ENCODE measurements at places on chromosomes 3 and 15. TPM values are rescaled to one million over a fixed set of nuclear protein-coding genes. Genes with fewer than 3 reads are reported as not detected.

STRIT1 gene
- not detected for total RNA-seq

ACTRT3 gene
- total RNA-seq = 0.40 TPM

GUCA1C gene
- not detected for total RNA-seq

SI gene
- not detected for total RNA-seq

SYNPR gene
- total RNA-seq = not detected

PIGZ gene
- 0.44 TPM for total RNA-seq

SLC28A1 gene
- total RNA-seq = not detected

TM4SF1 gene
- total RNA-seq = not detected

PP2D1 gene
- total RNA-seq = not detected

ANKRD63 gene
- not detected for total RNA-seq

BRK1 gene
- 86.6 TPM for total RNA-seq

NBEAL2 gene
- total RNA-seq = 84.9 TPM

GRCh38 chr15:37056177-37057121 is 43.9 kb downstream of the MEIS2 start:
- no peak for DNase-seq

DNA sequence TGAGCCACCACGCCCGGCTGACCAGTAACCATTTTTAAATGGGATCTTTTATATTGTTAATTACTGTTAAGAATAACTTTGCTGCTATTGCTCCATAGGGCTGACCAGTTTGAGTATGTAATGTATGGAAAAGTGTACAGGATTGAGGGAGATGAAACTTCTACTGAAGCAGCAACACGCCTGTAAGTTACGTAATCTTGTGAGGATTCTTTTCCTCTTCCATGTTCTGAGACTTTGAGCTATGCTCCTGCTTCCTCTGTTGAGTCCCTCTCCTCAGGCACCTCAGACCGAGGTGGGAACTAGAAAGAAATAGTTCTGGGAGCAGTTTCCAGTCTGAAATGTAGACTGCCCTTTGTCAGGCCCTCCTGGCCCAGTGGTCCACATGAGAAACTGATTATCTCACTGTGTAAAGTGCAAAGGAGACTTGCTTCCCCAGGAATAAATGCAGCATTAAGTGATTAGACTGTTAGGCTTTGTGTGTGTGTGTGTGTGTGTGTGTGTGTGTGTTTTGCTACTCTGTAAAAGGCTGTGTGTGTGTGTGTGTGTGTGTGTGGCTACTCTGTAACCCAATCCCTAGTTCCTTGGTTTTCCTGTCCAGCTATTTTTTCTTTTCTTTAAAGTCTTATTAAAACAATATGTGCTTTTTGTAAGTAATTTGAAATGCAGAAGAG is 5.2 kb downstream of the POLR2H start:
- DNase-seq = no peak

- DNase-seq = no peak
Observed at GRCh38 chr15:39869858-39870515, 50.1 kb downstream of the GPR176 start.

DNA sequence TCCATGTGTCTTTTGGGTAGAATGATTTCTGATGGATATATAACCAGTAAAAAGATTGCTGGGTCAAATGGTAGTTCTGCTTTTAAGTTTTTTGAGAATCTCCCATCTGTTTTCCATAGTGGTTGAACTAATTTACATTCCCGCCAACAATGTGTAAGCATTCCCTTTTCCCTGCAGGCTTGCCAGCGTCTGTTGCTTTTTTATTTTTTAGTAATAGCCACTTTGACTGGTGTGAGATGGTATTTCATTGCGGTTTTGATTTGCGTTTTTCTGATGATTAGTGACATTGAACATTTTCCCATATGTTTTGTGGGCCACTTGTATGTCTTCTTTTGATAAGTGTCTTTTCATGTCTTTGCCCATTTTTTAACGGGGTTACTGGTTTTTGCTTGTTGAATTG is 36.3 kb upstream of the MB21D2 start:
- DNase-seq = no peak

DNA sequence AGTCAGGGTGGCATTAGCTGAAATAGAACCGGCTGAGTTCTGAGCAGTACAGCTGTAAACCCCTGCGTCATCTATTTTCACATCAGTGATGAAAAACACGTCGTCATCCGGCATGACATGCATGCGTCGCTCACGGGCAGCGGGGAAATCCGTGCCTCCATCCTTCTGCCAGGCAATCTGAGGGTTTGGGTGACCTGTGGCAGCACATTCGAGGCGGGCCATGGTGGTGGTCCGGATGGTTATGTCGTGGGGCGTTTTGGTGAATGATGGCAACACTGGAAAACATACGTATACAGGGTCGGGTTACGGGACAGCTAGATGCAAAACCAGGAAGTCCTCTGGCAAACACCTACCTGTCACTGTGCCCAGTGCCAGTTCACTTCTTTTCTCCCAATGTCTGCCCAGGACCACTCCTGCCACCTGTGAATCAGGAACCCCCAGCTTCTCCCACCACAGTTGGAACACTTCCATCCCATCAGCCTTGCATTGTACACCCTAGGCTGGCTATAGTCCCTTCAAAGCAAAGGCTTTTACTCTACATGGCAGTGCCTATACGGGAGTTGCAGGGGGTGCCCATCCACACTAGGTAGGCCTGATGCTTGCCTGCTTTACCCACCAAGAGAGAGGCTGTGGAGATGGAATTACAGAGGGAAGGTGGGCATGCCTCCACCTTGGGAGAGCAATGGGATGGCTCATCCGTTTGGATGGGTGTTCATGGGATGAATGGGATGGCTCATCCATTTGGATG is 116.7 kb downstream of the LRIG1 start:
- DNase-seq = no peak

GRCh38 chr3:194987571-194988494 is 283.1 kb downstream of the XXYLT1 start:
- DNase-seq = no peak

- peak; percentile 53 for DNase-seq
Observed at GRCh38 chr3:50607271-50608091, 4.1 kb downstream of the CISH start.

GRCh38 chr3:177831361-177831760 is 634.1 kb upstream of the TBL1XR1 start:
- DNase-seq = no peak

GRCh38 chr15:100925480-100925879 is 6.3 kb downstream of the LRRK1 start:
- no peak for DNase-seq

DNA sequence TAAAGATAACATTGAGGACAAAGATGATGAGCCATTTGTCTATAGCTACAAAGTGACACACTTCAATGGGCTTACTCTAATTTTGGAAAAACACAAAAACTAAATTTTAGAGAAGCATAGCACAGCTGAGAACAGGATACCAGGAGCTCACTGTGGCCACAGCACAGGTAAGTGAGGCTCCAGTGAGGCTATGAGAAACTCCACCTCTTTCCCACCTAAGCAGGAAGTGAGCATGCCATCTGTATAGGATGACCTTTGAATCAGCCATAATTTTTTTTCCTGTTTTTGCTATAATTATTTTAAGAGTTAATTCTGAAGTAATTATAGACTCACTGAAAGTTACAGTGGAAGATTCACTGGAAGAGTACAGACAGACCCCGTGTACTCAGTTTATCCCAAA is 82.1 kb upstream of the DCLK3 start:
- DNase-seq = no peak

DNA sequence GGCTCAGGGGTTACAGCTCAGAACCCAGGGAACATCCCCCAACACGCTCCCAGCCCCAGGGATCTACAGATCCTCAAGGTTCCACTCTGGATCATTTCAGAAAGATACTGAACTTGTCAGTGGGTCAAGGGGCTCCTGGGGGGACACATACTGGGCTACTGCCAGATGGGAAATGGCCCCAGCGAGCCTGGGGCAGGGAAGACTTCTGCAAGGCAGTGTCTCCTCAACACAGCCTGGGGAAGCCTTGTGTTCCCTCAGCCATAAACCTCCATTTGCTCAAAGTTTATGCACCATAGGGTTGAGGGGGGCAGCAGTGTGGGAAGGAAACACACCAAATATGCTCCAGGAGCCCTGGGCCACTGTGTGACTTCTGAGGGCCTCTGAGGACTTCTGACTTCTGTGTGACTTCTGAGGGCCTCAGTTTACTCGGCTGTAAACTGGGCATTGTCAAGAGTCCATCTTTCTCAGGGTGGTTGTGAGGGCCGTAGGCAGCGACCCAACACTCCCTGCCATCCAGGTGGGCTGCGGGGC is 58.4 kb downstream of the IQSEC1 start:
- DNase-seq = no peak

GRCh38 chr15:85004550-85004949 is 22.9 kb downstream of the PDE8A start:
- no peak for DNase-seq

- no peak for DNase-seq
Observed at GRCh38 chr3:31546162-31546561, 13.4 kb downstream of the STT3B start.

DNA sequence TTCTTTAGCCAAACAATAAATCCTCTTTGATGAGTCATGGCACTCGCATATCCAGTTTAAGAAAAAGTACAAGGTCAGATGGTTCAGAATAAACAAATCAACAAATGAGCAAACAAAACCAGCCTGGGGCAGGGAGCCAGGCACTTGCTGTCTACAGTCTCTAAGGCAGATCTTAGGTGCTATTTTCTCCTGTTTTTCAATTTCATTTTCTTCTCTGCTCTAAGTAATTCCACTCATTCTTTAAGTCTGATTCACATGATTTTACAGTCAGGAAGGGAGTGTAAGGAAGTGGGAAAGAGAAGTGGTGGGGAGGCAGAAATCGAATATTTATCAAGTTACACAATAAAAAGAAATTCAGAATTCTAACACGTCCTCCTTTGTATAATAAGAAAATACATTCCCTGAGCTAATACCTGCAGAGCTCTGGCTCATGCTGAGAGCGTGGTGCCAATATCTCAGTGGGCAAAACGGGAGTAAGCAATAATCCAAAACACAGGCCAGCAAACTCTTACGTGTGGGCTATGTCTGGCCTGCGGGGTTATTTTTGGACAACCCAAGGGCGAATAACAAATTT is 298.6 kb downstream of the ADAMTS17 start:
- no peak for DNase-seq

GRCh38 chr15:77346245-77347036 is 73.5 kb downstream of the PEAK1 start:
- DNase-seq = no peak

DNA sequence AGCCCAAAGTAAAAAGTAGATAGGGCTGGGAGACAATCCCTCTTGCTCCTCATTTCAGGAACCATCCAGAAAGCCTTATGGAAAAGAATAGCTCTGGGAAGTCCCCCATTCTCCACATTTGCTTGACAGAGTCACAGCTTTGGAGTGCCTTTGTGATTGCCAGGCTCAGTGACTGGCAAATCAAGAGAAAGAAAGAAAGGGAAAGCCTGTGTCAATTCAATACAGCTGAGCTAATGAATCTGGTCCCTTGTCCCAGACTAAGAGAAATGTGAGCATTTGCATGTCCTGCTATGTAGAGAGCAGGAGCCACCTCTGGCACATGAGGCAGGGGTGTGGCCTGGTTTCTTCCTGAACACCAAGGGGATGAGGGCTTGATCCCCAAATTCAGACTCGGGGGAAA is 14.9 kb upstream of the CTNNB1 start:
- no peak for DNase-seq

DNA sequence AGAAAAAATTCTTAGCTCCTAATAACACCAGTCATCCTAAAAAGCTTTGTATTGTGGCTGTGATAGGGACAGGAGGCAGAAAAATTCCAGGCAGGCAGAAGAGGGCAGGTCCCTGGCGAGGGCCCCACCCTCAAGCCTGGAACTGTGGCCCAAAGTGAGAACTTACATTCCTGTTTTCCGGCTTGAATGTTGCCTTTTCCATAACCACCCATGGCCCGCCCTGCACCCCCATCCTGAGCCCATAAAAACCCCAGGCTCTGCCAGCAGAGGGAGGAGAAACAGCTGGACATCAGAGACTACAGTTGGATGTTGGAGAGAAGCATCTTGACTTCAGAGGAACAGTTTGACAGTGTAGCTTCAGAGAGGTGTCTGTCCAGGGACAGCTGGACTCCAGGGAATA is 37.3 kb downstream of the SLCO2A1 start:
- DNase-seq = no peak

GRCh38 chr3:25820366-25820765 is 30.5 kb downstream of the OXSM start:
- no peak for DNase-seq

DNA sequence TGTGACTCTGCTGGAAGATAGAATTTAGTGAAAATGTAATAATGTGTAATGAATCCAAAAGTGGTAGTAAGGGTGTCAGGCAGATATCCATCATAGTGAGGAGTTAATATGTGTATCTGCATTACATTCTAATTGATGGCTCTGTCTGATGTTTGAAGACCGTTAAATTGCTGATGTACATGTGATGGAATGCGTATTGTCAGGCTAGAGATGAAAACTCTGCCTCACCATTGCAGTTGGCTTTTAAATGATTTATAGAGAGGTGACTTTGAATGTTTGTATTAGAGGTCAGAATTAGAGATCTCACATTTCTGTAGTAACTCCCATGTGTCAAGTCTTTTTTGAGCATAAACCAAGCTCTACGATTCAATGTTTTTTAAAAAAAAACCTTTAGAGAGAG is 234.6 kb downstream of the NAALADL2 start:
- no peak for DNase-seq

DNA sequence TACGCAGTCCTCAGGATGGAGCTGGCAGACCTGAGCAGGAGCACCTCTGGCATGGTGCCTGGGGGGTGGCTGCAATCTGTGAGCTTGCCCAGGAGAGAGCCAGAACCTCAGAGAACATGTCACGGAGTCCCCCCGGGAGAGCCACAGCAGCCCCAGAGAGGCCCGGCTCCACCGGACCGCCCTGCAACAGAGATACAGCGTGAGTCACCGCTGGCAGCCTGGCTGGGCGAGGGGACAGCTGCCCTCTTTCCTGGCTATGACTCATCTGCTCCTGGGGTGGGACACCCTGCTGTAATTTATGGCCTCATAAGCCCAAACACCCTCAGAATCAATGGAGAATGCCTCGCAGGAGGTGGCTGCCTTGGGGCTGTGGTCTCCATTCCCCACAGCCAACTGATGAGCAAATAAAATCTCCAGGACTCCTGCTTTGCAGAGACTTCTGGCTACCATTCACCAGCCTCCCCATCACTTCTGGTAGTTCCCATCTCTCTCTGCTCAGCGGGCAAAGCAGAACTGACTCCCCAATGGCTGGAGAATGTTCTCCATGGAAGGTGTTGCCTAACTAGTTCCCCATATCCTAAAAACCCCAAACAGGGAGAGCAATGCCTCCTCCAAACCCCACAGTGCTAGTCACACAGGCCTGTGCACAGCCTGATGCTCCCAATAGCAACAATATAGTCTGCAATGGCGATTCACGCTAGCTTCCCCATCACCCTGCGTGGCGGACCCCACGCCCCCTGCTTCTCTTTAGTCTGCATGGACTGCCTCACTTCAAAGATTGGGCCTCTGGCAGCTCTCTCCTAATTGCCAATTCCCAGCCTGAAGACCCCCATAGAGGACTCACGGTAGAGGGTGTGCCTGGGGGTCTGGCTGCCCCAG is 21.6 kb downstream of the ACSBG1 start:
- no peak for DNase-seq
